Stromal cell of bone marrow (primary cell): ENCODE measurements at places on chromosomes 7 and 10.

DNA sequence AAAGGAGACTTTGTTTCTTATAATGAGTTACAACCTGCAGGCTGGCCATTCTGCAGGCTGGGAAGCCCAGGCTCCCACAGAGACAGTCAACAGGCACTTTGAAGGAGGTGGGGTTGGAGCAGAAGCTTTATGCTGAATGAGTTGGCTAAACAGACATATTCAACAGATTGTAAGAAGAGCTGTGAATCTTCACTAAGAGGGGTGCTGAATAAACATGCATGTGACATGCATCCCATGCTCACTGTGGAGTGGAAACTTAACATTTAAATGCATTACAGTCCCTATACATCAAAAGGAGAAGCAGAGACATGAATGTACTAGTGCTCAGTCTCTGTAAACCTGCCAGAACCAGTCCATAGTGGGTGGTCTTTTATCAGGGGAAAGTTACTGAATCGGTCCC is 1.4 kb upstream of the CFAP69 start:
- no peak for DNase-seq

- no peak for DNase-seq
Observed at GRCh38 chr10:55410415-55410885, 609.4 kb upstream of the PCDH15 start.

DNA sequence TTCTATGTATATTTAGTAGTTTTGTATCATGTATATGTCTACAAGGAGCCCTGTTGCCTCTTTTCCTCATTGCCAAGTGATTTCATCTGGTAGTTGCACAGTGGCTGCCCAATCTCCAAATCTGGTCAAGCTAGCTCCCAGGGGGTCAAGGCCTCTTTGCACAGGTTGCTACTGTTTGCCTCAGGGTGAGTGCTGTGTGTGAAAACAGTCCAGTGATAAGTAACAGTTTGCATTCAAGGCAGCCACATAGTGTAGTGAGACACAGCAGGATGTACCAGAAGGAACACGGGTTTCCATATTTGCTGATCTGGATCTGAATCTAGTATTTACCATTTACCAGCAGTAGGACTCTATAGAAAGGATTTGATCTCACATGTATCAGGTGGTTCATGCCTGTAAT is 13.3 kb upstream of the EPC1 start:
- no peak for DNase-seq

GRCh38 chr7:41702635-41703371 is at the start of gene INHBA:
INHBA (minus strand) TSS chr7:41703090; CDS start chr7:41700374, 2,716 bp downstream.
- DNase-seq: peak; percentile 96

- DNase-seq: peak; percentile 33
Observed at GRCh38 chr7:106618480-106618879, 42.5 kb downstream of the CCDC71L start.

DNA sequence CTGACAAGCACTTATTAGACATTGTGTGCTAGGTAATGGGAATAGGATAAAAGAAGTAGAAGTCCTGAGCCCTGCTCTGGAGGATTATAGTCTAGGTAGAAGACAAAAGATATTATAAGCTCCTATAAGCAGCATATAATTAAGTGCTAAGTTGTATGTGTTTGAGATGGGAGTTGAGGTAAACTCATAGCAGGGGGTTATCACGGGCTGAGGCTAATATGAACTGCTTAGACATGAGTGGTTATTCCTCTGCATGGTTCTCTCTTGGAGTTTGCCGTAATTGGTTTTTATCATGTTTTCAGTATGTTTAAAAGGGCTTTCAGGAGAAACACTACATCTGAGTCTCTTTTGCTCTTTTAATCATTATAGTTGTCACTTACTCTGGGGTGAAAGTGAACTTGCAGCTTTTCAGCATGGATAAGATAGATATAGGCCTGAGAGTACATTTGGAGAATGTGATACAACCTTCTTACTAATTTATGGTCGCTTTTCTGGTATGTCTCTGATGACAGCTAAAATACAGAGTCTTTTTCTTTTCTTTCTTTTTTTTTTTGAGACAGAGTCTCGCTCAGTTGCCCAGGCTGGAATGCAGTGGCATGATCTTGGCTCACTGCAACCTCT is 39.0 kb downstream of the SMNDC1 start:
- DNase-seq: no peak

DNA sequence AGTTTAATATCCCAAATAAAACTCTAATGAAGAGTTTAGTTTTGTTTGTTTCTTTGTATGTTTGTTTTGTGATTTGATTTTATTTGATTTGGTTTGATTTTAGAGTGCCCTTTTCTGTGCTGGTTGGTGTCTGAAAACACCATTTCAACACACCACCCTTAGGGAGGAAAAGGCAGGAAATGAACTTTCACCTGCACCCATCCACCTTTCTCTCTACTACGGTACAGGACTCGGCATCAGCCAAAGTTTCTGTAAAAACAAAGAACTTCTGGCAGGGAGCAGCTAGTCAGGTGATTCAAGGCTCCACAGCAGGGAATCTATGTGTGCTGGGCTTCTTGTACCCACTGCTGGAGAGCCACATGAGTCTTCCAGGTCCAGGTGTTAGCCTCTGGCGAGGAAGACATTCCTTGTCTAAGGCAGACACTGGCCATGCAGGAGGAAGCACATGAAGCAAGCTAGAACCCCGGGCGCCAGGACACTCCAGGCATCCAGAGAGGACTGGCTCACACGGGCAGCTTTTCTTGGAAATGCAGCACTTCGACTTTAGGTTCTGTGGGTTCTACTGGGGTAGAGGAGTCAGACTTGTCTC is 22.1 kb upstream of the STK17A start:
- DNase-seq: no peak

GRCh38 chr7:158239290-158239981 is 348.2 kb downstream of the PTPRN2 start:
- no peak for DNase-seq

- no peak for DNase-seq
Observed at GRCh38 chr7:29547421-29547820, 16.2 kb upstream of the PRR15 start.

DNA sequence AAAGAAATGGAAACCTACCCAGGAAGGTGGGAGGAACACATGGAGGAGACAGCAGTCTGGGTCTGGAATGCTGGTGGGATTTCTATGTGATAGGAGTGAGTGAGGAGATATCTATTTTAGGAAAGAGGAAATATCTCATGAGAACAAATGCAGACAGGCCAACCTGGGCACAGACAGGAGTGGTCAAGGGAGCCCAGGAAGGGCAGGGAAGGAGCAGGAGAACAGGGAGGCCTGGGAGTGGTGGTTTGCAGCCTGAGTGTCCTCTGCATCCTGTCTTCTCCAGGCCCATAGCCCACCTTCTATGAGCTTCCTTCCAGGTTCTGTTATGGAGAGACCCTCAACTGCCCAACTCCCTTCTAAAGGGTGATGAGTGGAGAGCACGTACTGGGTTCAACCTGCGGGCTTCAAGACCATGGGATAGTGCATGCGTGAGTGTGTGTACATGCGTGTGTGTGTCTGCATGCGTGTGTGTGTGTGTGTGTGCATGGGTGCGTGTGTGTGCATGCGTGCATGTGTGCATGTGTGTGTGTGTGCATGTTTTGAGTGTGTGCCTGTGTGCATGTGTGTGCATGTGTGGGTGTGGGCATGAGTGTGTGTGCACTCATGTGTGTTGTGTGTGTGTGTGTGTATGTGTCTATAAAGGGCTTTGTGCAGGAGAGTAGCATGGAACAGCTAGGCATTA is 200.1 kb downstream of the CXCL12 start:
- DNase-seq: no peak

GRCh38 chr7:127959770-127960169 is 71.5 kb downstream of the LRRC4 start:
- DNase-seq: no peak

GRCh38 chr7:157951300-157952049 is 614.7 kb downstream of the DNAJB6 start:
- no peak for DNase-seq

DNA sequence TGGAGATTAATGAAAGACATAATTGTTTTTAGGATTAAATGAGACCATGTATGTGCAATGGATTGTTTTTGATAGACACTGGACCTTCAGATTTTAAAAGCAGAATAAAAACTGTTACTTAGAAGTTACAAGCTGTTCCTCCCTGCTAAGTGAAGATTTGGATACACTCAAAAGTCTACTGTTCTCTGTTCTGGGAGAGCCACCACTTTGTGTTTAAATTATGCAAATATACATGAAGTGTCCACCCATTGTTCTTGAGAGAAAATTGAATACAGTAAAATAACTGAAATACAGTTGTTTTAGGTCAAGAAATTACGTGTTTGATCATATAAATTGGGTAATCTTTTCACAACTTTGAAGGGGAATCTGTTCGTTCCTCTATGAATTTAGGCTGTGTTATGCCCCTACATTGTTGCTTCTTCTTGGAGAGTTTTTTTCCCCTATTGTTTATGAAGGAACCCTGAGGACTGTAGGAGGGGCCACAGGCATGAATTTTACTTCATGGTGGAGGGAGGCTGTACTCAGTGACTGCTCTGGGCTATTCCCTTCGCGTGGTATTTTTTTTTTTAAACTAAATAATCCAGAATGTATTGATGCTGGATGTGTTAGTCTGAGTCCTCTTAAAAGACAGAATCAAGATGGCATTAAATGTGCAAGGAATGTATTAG is 18.6 kb upstream of the VCL start:
- DNase-seq: no peak

GRCh38 chr10:20089879-20090278 is 273.6 kb downstream of the PLXDC2 start:
- no peak for DNase-seq

DNA sequence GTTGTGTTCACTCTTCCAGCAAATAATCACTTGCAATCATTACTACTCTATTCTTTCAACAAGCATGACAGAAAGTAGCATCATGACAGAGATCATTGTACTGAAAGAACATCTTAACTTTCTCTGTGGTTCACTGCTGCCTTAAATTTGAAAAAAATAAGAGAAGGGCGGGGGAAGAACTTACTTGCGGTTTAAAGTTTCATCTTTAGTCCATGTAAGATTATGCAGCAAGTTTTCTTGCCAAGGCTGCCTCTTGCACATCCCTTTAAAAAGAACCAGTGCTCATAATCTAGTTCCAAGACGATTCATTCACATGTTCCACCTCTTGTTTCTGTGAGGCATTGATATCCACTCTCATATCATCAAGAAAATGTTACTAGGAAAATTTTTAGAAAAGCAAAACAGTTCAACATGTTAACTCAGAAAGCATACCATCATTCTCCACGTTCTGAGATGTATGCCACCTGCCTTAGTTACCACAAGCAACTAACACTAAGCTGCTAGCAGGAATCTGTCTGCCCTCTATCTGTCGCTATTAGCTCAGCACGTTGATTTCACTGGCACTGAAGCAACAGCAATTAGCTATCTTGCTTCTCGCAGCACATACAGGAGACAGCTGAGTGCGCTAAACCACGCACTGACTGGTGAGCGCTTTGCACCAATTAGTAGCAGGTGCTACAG is at the start of gene PCDH15:
TSS of gene PCDH15 (minus strand) at position 491 of the 681 bp plus-strand sequence. CDS start 136,969 bp downstream, outside the sequence.
- DNase-seq: no peak

- DNase-seq: no peak
Observed at GRCh38 chr7:23912065-23912464, 202.0 kb downstream of the STK31 start.

GRCh38 chr10:127922675-127923366 is 15.9 kb downstream of the PTPRE start:
- peak; percentile 54 for DNase-seq

DNA sequence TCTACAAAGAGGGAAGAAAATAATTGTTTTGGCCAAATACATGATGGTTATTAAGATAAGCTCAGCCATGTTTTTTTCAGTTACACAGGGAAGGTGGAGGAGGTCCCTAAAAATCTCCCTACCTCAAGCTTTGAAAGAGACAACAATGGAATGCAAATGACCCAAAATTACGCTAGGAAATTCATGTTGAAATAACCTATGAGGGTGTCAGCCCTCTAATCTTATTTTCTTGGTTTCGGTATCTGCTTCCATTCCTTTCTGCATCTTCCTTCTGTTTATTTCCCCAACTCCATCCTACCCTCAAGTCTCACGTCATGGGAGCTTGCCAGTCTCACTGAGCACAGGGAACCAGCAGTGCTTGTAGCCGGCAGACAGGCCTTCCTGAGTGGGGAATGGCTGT is 40.6 kb upstream of the SMNDC1 start:
- DNase-seq: no peak

DNA sequence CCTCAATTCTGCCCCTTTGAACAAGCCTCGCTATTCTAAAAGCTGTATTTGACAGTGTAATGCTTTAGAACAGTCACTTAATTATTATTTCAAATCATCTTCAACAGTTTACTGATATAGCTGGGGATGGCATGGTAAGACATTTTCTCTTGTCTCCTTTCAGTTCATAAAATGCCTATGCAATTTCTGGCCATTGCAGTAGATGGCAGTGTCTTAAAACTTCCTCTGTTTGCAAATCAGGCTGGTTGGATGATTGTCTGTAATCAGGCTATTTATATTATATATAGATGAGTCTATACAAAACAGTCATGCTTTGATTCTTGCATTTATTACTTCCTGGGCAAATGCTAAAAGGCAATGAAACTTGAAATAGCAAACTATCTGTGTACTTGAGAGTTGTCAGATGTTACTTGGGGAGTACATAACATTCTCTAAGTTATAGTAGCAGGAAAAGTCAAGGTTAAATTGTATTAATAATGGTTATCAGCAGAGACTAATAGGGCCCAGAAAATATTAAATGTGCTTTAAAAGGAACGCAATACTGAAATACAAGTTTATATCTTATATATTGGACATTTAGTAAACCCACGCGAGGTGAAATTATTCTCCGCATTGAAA is 55.5 kb upstream of the LHFPL3 start:
- DNase-seq: peak; percentile 17

- no peak for DNase-seq
Observed at GRCh38 chr7:111920329-111920728, 285.9 kb downstream of the DOCK4 start.

- peak; percentile 63 for DNase-seq
Observed at GRCh38 chr10:10320956-10321355, 696.7 kb upstream of the CELF2 start.

DNA sequence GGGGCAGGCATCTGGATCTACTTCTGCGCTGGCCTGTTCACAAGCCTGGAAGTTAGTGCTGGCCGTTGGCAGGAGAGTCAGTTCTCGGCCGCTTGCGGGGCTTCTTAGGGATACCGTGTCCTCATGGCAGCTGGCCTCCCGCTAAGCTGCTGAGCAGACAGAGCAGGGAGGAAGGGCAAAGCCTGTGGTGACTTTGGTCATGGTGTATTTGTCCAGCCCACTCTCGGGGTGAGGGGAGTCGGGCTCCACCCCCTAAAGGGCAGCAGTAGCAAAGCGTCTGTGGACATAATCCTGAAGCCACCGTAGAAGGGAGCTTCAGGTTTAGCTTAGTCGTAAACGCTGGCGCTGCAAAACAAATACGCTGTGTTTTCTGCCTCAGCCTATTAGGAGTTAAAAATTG is 12.2 kb downstream of the UBE3C start:
- peak; percentile 22 for DNase-seq
